Activated T-cell treated with anti-CD3 and anti-CD28 coated beads for 48 hours (primary cell): ENCODE measurements at places on chromosomes 3 and 15.

- no peak for DNase-seq
Measured at GRCh38 chr15:95684693-95685115, 645.8 kb upstream of the NR2F2 start.

DNA sequence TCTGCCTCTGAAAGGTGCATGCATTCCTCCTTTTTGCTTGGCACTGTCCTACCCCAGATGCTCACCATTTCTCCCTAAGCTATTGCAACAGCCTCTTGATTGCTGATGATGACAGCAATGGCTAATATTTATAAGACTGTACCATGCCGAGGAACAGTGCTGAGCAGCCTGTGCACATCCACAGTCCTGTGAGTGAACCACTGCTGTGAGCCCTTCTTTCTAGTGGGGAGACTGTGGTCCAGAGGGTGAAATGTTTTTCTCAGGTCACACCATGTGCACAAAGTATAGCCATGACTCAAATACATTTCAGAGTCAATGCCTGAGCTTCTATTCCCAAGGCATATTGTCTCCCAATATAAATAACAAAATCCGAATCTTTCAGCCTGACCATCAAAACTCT lies 231.2 kb upstream of the LRTM1 start:
- no peak for DNase-seq

DNA sequence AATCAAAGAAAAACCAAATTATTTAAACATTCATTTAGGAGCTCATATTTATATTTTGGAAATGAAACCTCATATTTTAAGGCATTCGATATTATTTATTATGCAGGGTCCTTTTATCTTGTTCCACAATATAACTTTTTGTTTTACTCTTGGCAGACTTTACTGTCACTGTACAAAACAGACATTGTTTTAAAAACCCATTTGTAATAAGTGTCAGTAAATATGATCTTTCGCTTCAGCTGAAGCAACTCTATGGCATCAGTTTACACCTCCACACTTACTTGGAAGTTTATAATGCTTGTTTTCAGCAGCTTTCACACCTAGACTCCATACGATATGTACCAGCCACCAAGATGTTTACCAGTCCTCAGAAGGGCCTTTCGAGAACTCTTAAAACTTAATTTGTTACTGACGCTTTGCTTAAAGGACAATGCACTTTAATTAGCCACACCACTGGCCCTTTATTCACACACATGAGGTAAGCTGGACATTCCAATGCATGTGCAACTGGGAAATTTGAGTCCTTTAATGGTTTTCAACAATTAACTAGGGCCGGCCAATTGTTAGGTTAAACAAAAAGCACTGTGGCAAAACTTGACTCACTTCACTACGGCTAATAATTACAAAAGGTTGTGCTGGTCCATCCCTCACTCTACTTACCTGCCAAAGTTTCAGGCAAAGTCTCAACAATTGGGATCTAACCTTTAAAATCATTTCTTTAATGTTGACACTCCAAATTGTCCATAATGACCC lies 16.7 kb downstream of the WWTR1 start:
- no peak for DNase-seq

DNA sequence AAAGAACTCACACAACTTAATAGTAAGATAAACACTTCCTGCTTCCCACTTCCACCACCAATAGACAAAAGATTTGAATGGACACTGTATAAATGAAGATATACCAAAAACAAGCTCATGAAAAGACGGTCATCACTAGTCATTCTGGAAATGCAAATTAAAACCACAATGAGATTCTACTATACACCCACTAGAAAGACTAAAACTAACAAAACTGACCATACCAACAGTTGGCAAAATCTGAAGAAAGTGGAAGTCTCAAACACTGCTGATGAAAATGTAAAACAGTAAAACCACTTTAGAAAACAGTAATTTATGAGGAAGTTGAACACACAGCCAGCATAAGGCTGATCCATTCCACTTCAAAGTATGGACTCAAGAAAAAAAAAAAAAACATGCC lies 35.6 kb upstream of the CD96 start:
- DNase-seq = no peak

GRCh38 chr3:46393554-46394434 lies 13.1 kb downstream of the CCR5AS start:
- DNase-seq = no peak

DNA sequence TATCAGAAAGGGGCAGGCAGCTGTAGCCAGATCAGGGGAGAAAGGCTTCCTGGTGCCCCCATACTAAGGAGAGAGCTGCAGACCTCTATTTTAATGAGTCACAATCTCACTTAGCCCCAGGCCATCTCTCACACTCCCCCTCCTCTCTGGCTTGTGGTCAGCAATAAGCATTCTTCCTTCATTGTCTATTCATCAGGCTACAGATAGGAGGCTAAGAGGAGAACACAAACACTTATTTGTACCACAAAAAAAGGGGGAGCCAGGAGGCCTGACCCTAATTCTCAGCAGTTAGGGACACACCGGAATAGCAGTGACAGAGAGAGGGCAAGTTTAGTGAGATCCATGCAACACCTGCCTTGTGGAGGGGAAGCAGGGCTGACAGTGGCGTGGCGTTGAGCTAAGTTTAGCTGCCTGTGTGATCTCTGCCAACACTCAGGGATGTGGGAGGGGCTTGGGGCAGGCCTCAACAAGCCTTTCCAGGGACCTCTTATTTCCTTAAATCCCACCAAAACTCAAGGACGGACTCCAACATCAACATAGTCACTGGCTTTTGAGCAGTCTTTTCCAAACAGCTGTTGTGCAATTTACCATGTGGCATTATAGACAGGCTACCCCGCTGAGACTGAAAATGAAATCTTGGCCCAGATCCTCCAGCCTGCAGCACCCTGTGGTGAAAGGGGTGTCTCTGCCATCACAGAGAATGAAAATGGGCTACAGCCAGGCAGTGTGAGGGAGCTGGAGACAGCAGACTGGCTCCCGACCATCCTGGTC lies 191.9 kb upstream of the TSC22D2 start:
- no peak for DNase-seq

- DNase-seq = no peak
Measured at GRCh38 chr15:73114064-73114463, 61.8 kb downstream of the NEO1 start.

GRCh38 chr3:112046599-112046998 lies 12.1 kb downstream of the TMPRSS7 start:
- DNase-seq = no peak

DNA sequence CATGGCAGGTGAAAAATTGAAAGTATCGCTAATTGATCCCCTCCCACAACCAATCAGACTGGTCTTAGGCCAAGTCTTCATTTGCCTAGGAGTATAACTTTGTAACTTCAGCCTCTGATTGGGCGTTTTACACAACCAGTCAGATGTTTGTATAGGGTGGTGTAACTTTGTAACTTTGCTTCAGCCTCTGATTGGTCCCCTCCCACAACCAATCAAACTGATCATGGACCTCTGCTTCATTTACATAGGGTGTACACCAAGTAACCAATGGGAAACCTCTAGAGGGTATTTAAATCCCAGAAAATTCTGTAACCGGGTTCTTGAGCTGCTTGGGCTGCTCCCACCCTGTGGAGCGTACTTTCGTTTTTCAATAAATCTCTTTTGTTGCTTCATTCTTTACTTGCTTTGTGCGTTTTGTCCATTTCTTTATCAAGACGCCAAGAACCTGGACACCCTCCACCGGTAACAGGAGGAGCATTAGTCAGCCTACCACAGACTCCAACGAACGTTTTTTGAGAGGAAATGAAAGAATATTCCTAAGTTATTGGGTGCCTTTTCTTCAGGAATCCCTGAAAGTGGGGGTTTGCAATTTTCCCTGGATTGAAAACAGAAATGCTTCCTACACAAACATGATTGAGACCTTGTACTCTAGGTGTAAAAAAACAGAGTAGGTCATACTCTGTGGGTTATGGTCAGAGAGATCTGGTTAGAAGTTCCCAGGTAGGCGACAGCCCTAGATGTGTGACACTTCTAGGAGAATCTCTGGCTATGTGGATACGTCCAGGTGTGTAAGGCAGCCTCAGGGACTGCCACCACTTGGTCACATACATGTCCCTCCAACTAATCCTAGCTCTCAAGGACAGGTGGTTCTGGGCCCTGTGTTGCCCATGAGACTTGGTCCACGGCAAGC lies 5.5 kb upstream of the SACM1L start:
- no peak for DNase-seq

GRCh38 chr15:85541744-85542143 lies 161.3 kb downstream of the AKAP13 start:
- peak; percentile 13 for DNase-seq

- no peak for DNase-seq
Measured at GRCh38 chr15:39431376-39431775, 149.5 kb upstream of the THBS1 start.

- DNase-seq = peak; percentile 60
Measured at GRCh38 chr15:90388462-90389380, 679 bp downstream of the IQGAP1 start.

DNA sequence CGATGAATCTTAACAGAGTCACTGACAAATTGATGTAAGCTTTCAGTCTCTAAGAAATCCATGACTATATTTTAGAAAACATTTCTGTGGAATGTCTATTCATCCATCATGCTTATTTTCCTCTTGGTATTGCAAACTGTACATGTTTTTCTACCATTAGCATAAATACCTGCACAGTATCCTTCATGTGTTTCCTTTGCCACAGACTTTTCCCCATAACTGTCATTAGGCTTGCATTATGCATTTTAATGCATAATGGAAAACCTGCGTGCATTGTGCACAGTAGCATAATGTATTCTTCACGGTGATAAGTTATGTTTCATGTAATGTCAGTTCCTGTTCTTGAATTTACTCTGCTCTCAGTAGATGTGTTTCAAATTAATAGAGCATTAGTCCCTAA lies 403.1 kb upstream of the EPHA3 start:
- DNase-seq = no peak

DNA sequence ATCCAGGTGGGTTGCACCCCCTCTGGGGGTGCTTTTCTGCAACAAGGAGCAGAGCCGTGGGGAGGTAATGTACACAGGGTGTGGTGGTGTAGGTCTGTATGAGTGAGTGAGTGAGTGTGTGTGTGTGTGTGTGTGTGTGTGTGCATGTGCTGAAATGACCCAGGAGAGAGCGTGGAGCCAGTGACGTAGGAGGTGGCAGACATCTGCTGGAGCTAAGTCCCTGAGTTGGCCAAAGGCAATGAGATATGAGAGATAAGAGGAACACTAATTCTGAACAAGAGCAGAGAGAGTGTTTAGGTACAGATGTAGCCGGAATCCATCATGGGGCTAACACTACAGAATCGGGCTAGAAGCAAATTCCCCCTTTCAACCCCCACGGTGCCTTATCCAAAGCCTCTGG lies 27.6 kb downstream of the BDH1 start:
- DNase-seq = no peak

DNA sequence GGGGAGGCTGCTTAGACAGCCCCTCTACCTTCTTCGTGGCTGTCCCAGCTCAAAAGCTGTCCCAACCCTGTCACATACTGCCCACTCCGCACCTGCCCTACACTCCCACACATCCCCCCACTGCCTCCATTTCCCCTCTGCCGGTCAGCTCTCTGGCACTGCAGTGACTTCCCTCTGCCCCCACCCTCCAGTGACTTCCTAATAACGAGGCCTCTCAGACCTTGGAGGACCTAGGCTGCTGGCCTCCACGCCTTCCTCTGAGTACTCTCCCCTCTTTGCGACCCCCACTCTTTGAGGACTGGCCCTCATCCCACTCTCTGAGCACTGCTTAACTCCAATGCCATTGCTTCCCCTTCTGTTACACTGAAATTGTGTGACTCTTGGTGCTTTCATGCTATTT lies 45.3 kb downstream of the KY start:
- DNase-seq = no peak

- no peak for DNase-seq
Measured at GRCh38 chr3:14503033-14503705, 37.0 kb downstream of the GRIP2 start.

DNA sequence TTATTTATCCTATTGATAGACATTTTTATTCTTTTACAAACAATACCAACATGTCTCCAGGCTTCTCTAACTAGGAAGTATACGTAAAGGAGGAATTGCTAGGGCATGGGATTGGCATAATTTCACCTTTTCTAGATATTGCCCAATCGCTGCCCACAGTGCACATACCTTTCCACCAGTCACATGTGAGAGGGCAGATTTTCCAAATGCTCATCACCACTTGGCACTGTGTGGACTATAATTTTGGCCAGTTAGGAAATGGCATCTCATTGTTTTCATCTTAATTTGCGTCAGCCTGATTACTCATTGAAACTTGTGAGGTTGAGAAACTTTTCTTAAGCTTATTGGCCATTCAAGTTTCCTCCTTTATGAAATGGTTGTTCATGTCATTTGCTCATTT lies 57.4 kb upstream of the POLR2M start:
- no peak for DNase-seq

DNA sequence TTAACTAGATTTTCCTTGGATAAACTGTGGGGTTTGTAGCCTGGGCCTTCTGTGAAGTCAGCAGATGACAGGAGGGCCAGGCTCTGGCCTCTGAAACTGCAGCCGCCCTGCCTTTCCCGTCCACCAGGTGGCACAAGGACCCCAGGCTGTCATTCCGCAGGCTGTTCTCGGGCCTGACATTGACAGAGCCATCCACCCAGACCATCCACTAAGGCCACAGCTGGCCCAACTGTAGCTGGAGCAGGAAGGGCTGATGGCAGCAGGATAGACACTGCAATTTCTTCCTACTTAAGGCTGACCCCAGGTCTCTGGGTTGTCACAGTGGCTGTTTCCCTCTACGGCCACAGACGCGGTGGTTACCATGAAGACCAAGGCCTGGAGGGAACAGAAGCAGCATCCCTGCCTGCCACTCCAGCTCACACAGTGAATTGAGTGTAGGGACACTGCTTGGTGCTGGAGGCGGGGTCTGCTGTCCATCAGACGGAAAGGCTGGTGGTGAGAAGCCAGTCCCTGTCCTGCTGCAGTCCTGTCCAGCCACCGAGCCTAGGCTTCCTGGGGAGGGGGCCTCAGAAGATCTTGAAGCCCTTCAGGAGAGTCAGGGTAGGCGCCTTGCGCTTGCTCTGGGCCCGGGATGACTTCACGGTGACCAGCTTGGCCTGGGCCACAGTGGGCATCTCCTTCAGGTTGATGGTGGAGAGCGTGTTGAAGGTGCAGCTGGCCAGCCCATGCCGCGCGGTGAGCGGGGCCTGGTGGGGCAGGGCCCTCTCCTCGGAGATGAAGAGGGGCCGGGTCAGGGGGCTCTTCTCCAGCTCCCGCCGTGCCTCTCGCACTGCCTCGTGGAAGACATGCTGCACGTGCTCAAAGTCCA lies 9.4 kb downstream of the SLC51B start:
- peak; percentile 60 for DNase-seq

DNA sequence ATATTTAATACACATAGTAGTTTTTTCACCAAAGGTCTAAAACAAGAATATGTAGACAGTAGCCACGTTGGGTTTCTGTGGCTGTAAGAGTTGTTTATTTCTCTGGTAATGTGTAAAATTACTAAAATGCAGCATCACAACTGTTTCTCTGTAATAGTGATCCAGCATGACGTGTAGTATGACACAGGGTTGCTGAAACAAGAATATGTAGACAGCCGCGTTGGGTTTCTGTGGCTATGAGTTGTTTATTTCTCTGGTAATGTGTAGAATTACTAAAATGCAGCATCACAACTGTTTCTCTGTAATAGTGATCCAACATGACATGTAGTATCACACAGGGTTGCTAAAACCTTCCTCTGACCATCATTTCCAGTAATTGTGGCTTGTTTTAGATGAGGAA lies 153.6 kb upstream of the ZNF717 start:
- no peak for DNase-seq
